ENCODE measurements at places on chromosomes 2 and 18.

DNA sequence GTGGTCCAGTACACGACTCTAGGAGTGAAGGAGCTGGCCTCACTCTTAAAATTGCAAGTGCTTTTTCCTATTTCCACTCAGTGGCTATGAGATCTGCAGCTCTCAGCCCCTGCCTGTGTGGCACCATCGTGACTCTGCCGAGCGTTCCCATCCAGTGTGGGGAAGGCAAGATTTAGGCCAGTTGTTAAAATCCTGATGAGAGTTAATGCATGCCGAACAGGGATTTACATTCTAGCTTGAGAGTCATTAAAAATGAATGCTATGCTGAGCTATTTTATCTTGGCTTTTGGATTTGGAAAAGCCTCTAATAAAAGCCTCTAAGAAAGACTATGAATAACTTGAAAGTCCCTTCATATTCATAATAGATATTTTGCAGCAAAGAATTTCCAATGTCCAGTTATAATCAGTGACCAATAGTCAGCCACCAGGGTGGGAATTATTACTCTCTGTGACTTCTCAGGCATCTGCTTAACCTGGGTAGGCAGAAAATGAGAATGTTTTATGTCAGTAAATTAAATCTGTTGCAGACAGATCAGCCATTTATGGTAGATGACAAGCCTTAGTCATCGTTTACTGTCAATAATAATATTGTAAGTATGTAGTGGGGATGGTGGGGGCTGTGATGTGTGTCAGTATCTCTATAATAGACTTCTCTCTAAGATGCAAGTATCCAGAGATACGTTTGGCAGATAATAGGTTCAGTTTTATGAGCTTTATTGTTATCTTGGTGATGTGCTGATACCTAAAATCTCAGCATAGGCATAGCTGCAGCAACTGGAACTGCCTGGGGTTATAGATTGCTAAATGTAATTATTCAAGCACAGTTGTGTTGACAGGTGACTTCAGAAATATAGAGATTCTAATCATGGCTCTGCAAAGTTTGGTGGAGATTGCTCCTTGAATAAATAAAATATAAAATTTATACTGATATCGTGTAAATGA is 207.8 kb downstream of the SOCS6 start:
- DNase-seq = no peak

- no peak for DNase-seq
Observed at GRCh38 chr18:63292831-63293683, 26.5 kb downstream of the BCL2 start.

DNA sequence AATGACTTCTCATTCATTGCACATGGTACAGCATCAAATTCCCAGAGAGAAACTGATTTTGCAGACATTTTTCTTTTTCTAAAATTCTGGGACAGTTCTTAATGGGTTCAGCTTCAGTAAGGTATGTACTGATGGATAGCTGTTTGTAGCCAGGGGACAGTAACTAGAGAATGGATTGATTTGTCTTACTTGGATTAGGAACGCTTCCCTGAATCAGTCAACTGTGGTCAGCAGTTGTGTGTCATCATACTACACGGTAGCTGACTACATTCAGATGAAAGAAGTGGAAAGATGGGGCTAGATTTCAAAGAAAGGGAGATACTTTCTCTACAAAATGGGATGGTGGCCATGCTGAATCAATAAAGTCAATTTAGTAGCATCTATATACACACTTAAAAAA is 431.4 kb downstream of the GRB14 start:
- no peak for DNase-seq

DNA sequence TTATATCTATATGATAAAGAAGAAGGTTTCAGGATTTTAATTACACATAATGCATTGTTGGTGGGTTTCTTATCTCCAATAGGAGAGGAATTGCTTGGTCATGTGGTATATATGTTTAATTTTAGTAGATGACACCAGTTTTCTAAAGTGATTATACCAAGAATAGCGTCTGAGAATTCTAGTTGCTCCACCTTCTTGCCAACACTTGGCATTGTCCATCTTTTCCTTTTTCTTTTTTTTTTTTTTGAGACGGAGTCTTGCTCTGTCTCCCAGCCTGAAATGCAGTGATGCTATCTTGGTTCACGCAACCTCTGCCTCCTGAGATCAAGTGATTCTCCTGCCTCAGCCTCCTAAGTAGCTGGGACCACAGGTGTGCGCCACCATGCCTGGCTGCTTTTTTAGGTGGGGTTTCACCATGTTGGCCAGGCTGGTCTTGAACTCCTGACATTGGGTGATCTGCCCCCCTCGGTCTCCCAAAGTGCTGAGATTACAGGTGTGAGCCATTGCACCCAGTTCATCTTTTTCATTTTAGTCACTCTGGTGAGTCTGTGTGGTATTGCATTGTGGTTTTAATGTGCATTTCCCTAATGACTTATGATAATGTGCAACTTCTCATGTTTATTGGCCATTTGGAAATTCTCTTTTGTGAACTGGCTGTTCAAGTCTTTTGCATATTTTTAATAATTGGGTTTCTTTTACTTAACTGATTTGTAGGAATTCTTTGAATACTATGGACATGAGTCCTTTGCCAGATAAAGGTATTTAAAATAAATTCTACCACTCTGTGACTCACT is 37.3 kb upstream of the ZNF512 start:
- DNase-seq = peak; percentile 64

GRCh38 chr18:55833543-55833942 is 245.6 kb upstream of the TCF4 start:
- peak; percentile 100 for DNase-seq

GRCh38 chr18:71678144-71678543 is 866.0 kb downstream of the CBLN2 start:
- no peak for DNase-seq

DNA sequence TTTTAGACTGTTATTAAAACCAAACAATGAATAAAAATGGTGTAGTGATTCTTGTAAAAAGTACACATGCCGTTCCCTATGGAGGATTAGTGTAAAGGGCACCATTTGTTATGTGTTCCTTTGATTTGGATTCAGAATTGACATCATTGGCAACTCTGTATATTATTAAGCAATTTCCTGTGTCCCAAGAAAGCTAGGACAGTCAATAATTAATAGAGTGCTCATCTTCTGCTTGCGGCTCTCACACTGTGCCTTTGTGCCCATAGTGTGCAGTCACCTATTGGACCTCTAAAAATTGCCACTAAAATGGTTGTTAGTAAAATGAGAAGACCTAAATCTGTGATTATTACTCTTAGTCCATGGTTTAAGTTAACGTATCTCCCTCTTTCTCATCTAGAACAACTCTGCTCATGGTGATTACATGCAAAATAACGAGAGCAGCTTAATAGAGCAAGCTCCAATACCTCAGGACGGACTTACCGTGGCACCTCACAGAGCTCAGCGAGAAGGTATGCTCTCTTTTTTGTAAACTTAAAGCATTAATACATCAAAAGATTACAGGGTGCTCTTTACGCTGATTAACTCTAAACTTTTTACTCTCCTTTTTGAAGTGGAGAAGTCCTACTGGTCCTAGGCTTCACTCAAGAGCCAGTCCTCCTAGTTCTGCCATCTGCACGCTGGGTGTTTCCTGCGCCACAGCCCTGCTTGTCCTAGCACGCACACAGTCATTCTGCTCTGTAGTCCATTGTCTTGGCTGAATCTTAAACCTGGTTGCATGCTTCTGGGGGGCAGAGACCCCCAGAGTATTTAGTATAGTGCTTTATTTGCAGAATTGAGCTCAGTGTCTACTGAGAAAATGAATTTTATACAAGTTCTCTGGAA is 16.7 kb downstream of the ZCCHC2 start:
- DNase-seq = no peak

DNA sequence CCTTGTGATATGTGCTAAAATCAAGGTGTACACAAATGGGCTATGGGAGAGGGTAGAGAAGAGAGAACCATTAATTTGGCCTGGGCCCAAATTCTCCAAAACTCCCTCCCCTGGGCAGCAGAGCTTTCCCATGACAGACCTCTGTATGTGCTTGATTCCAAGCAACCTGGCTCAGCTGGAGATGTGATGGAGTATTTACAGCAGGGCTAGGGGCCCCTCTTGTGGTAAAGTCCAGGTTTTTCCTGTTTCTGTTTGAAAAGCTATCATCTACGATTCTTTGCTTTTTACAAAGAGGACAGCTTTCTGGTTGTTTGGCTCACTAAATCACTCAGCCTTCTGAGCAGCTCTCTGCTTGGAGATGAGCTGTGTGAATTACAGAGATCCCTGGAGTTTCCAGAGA is 40.3 kb downstream of the KCNS3 start:
- DNase-seq = peak; percentile 21

DNA sequence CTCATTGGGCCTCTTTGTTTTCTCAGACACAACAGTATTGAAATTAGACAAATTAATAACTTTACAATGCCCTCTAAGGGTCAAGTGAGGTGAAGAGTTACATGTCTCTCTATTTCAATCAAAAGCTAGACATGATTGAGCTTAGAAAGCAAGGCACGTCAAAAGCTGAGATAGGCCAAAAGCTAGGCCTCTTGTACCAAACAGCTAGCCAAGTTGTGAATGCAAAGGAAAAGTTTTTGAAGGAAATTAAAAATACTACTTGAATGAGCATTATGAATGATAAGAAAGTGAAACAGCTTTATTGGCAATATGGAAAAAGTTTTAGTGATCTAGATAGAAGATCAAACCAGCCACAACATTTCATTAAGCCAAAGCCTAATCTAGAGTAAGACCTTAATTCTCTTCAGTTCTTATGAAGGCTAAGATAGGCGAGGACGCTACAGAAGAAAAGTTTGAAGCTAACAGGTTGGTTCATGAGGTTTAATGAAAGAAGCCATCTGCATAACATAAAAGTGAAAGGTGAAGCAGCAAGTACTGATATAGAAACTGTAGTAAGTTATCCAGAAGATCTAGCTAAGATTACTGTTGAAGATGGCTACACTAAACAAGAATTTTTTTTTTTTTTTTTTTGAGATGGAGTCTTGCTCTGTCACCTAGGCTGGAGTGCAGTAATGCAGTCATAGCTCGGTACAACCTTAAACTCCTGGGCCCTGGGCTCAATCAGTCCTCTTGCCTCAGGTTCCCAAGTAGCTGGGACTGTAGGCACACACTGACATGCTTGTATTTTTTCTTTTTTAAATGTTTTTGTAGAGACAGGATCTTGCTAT is 65.5 kb downstream of the FAM117B start:
- no peak for DNase-seq

Data from fibroblast of skin of abdomen (primary cell).